ENCODE measurements at places on chromosomes 4 and X.

- peak; percentile 31 for DNase-seq
Measured at GRCh38 chr4:186669159-186669731, 54.4 kb downstream of the FAT1 start.

- DNase-seq = no peak
Measured at GRCh38 chr4:109672169-109672930, 30.9 kb downstream of the CASP6 start.

GRCh38 chr4:53281438-53281837 is 84.4 kb downstream of the SCFD2 start:
- DNase-seq = no peak

GRCh38 chr4:106627051-106627450 is 258.5 kb upstream of the GIMD1 start:
- DNase-seq = no peak

DNA sequence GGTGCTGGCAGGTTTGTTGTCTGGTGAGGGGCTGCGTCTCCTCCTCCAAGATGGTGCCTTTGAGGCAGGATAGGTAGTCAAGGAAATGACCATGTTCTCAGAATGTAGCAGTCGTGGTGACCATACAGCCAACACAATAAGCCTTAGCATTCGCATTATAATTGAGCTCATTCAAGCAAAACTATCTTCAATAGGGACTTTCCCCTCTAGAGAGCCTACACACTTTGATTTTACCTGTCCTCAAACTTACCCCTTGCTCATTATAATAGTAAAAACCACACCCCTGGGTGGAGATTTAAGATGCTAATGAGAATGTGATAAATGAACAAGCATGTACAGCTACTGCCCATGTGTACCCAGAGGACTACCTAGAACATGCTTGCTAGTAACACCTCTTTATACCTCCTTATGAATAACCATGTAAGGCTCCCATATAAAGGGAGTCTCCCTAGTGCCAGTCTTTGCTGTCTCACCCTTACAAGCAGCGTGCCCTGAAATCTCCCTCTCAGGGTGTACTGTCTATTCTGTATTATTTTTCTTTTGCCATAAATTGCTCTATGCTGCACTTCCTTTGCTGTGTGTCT is 48.2 kb downstream of the FGFBP1 start:
- no peak for DNase-seq

DNA sequence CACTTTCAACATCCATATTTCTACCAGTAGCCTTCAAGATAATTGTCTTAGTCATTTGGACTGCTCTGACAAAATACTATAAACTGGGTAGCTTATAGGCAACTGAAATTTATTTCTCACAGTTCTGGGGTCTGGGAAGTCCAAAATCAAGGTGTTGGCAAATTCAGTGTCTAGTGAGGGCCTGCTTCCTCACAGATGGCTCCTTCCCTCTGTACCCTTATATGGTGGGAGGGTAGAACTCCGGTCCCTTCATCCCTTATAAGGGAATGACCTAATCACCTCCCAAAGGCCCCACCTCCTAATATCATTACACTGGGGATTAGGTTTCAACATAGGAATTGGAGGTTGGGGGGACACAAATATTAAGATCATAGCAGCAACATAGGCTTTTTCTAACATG is 7.4 kb upstream of the TBC1D25 start:
- no peak for DNase-seq

DNA sequence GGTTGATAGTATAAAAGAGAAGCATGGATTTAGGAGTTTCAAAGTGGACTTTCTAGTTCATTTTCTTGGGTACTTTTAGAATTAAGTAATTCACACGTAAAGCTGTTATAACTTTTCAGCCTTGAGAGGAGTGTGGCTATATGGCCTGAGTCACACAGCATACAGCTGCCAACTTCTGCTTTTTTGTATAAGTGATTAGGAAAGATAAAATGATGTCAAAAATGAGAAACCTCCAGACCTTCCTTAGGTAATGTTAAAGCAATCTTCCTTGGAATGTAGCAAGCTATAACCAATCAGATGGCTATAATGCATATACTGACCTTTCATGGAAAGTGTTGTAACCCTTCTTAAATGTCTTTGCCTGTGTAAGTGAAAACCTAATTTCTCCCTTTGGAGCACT is 39.2 kb downstream of the RAB40AL start:
- DNase-seq = no peak

- no peak for DNase-seq
Measured at GRCh38 chrX:132216806-132217202, 2.4 kb downstream of the RAP2C start.

- DNase-seq = no peak
Measured at GRCh38 chr4:106048250-106048971, 153.1 kb downstream of the NPNT start.

- no peak for DNase-seq
Measured at GRCh38 chr4:14225688-14226207, 598.2 kb upstream of the BOD1L1 start.

DNA sequence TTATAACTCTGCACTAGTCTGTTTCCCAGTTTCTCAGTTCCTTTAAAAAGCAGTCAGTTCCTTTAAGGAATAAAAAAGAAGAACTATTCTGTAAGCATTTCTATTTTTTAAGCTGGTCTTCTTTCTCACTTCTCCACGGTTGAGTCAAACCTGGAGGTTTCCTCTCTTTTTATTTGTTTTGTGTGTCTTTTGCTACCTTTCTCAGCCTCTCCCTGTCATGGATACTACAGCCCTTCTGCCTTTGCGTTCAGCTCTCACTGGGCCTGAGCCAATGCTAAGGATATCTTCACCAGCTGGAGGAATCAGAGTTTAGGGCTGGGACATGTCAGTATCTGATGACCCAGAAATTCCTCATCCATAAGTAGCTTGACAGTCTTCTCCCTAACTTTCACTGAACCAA is 49.7 kb upstream of the PRKX start:
- no peak for DNase-seq

- DNase-seq = no peak
Measured at GRCh38 chr4:41758884-41759283, 10.4 kb upstream of the PHOX2B start.

DNA sequence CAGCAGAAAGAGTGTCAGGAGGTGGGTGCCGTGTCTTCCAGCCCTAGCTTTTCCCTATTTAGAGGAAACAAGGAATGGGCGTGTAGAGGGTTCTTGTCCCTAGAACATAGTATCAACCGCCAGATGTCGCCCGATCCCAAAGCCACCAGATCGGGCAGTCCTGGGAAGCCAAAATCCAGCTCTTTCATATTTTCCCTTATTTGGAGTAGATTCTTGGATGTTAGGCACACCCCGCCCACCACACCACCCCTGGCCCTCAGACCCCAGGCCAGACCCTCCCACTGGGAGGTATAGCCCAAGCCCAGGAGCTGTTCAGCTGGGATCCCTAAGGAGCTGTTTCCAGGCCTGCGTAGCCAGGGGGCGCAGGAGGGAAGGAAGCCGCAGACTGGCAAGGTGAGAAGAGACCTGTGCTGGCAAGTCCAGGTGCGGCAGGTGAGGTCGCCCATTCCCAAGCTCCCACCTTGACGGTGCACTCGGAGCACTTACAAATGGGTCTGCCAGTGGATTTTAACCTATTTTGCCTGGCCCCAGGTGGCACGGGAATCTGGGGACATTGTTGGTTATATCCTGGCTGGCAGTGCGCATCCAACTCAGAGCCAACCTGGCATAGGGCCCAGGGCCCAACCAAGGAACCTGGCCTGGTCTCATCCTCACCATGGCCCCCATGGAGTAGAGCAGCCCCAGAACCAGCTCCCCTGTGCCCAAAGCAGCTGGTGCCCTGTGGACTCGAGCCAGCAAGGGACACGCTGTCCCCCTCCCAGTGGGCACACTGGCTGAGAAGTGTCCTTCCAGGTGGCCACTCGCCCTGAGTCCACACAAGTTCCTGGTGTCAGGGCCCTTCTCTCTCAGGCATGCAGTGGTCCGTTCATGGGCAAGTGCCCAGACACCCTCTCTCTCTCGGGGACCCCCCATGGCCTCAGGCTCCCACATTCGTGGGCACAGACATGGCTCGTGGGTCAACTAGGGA is 811 bp downstream of the FLNA start:
- no peak for DNase-seq

DNA sequence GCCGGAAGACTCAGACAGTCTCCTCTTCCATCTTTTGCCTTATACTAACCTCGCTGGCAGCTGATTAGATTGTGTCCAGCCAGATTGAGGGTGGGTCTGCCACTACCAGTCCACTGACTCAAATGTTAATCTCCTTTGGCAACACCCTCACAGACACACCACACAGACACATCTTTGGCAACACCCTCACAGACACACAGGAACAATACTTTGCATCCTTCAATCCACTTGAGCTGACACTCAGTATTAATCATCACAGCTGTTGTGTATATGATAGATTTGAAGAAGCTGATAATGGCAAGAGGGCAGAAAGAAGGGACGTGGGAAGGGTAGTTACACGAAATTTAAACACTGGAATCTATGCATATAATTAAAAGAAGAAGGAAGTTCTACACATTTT is 139.5 kb downstream of the ANKRD50 start:
- no peak for DNase-seq

Data from HS-5 (cell line).